HL-60 (cell line): ENCODE measurements at places on chromosomes 16 and 17.

GRCh38 chr17:42188749-42189650, 3.7 kb upstream of the HCRT start:
- DNase-seq, result peak; percentile 96

- no peak for DNase-seq
Observed at GRCh38 chr16:86549076-86549892, 5.8 kb downstream of the MTHFSD start.

DNA sequence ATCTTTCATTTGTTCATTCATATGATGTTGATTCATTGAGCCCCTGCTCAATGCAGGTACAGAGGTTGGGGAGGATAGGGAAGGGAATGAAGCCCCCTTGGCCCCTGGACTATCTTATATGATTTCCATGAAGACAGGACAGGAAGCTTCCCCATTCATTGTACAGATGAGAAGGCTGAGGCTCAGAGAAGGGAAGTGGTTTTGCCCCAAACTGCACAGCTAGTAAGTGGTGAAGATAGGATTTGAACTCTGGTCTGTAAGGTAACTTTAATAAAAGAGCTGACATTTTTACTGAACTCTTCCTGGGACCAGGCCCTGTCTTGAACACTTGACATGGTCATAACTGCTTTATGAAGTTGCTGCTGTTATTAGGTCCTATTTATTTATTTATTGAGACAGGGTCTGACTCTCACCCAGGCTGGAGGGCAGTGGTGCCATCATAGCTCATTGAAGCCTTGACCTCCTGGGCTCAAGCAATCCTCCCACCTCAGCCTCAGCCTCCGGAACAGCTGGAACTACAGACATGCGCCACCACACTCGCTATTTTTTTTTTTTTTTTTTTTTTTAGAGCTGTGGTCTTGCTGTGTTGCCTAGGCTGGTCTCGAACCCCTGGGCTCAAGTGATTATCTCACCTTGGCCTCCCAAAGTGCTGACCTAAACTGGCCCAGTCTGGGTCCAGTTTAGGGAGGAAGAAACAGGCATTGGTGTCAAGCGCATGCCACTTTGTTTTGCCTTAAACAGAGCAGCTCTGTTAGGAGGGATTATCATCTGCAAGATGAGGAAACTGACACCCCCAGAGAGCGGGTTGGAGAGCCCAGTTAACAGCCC, 5.0 kb downstream of the CTF1 start:
- no peak for DNase-seq

- DNase-seq, result no peak
Observed at GRCh38 chr16:10538583-10538982, 41.8 kb downstream of the EMP2 start.

- no peak for DNase-seq
Observed at GRCh38 chr17:21076242-21076641, 33.4 kb upstream of the USP22 start.

- no peak for DNase-seq
Observed at GRCh38 chr16:49013727-49014080, 267.9 kb downstream of the CBLN1 start.

DNA sequence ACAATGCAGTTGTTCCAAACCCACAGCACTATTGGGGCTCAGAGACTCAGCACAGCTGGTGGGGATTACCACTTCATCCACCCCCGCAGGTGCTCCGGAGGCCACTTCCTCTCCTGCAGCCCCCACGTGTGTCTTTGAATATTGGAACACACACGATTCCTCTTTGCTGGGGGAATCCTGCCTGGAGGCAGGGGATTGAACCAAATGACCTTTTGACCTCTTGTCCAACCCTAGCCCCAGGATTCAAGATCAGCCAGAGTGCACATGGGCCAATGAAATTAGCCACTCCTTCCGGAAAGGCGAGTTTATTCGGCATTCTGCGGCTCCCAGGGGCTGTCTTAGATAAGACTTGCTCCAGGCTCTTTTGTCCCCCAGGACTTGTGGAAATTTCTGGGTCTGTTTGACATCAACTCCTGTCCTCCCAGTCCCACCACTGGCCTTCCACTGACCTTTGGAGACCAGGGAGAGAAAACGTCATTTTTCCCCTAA, 350.2 kb downstream of the FOXL1 start:
- DNase-seq, result no peak

DNA sequence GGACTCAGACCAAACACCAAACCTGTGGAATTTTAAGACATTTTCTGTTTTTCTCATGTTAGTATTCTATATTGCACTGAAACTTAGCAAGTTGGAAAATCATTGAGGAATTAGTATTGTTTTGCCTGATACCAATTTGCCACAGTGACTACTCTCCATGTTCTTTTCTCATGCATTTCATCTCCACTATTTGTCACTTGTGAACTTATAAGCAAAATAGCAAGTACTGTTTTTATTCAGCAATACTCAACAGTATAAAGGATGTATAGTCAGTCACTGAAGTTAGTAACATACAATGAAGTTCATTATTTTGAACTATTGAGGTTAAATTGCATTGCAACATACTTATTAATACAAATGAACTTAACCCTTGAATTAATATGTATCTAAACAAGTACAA, 5.8 kb upstream of the VPS35L start:
- DNase-seq, result no peak

DNA sequence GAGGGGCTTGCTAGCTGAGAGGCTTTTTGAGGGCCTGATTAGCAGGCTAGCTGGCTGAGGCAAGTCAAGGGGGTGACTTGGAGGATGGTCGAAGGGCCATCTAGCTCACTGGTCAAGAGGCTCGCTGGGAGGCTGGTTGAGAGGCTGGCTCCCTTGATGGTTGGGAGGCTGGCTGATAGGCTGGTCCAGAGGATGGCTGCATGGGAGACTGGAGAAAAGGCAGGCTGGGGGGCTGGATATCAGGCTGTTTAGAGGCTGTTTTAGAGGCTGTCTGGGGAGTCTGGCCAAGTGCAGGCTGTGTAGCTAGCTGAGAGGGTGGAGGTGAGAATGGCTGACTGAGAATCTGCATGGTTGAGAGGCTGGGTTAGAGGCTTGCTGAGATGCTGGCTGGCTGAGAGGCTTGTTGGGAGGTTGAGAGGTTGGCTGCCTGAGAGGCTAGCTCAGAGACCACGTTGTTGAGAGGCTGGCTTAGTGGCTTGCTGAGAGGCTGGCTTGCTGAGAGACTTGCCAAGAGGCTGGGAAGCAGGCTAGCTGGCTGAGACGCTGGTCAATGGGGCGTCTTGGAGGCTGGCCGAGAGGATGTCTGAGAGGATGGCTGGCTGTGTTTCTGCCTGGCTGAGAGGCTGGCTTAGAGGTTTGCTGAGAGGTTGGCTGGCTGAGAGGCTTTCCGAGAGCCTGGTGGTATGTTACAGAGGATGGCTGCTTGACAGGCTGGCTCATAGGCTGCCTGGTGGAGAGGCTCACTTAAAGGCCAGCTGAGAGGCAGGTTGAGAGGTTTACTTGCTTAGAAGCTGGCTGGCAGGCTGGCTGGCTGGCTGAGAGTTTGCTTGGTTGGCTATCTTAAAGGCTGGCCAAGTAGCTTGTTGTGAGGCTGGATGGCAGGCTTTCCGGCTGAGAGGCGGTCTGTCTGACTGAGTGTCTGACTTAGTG, 36.6 kb upstream of the ACSM2B start:
- DNase-seq, result no peak

DNA sequence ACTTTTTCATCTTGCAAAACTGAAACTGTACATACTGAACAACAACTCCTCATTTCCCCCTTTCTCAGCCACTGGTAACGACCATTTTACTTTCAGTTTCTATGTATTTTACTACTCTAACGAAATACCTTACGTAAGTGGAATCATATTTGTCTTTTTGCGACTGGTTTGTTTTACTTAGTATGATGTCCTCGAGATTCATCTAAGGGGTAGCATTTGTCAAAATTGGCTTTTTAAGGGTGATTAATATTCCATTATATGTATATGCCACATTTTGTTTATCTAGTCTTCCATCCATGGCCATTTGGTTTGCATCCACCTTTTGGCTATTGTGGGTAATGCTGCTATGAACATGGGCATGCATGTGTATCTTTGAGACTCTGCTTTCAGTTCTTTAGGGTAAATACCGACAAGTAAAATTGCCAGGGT, 10.4 kb downstream of the KPNB1 start:
- no peak for DNase-seq

DNA sequence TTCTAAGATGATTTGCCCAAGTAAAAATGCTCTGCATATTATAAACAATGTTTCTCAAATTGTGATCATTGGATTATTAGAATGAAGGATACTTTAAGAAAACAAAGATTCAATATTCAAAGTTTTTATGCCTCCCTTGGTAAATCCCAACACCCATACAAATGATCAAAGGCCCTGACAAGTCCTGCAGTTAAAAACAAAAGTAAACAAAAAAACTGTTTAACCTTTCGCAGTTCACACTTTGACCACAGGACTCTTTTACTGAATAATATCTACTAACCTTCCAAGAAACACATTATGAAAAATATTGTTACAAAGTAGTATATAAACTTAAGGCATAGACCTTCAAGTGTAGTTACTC, 365.9 kb upstream of the ZFHX3 start:
- no peak for DNase-seq

GRCh38 chr17:39679521-39680192, 8.2 kb downstream of the PGAP3 start:
- DNase-seq, result no peak

DNA sequence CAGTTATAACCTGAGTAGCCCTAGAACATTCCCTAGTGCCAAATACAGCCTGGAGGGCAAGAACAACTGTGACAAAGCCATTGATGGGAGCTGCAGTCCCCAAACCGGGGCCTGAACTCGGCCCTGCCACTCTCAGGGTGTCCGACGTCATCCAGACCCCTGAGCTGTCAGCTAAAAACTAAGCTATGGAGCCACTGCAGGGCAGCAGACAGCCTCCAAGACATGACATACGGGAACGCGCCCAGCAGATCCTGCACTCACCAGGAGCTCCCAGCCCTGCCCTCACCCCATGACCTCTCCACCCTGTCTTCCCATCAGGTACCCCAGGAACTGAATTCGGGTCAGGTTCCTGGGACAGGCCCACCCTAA, 28.4 kb downstream of the KDM8 start:
- no peak for DNase-seq

DNA sequence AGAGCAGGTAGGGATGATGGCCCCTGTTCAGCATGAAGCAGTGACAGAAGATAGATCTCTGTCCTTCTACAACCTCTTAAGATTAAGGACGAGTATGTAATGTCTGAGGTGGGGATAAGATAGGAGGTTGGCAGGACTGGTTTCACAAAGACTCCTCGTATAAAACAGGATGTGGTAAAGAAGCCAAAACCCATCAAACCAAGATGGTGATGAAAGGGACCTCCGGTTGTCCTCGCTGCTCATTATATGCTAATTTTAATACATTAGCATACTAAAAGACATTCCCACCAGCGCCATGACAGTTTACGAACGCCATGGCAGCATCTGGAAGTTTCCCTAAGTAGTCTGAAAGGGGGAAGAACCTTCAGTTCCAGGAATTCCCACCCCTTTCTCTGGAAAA, 27.3 kb downstream of the MIS12 start:
- DNase-seq, result no peak

- no peak for DNase-seq
Observed at GRCh38 chr16:62089715-62090114, 53.5 kb upstream of the CDH8 start.

DNA sequence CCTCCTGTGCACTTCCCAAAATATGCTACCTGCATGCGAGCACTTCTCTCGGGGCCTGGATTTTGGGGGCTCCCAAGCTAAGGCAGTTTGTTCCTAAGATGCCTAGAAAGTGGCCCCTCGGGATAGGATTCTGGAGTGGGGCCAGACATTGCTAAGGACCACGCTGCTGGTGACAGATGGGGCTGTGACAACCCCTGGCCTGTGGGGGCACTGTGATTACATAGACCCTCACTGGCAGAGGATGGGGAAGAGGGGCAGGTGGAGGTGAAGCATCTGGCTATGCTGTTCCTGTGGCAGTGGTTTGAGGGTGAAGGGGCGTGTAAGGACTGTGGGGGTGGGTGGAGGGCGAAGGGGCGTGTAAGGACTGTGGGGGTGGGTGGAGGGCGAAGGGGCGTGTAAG, 128.4 kb downstream of the ENGASE start:
- DNase-seq, result no peak

GRCh38 chr17:7849751-7850504, 4.9 kb upstream of the TMEM88 start:
- no peak for DNase-seq

DNA sequence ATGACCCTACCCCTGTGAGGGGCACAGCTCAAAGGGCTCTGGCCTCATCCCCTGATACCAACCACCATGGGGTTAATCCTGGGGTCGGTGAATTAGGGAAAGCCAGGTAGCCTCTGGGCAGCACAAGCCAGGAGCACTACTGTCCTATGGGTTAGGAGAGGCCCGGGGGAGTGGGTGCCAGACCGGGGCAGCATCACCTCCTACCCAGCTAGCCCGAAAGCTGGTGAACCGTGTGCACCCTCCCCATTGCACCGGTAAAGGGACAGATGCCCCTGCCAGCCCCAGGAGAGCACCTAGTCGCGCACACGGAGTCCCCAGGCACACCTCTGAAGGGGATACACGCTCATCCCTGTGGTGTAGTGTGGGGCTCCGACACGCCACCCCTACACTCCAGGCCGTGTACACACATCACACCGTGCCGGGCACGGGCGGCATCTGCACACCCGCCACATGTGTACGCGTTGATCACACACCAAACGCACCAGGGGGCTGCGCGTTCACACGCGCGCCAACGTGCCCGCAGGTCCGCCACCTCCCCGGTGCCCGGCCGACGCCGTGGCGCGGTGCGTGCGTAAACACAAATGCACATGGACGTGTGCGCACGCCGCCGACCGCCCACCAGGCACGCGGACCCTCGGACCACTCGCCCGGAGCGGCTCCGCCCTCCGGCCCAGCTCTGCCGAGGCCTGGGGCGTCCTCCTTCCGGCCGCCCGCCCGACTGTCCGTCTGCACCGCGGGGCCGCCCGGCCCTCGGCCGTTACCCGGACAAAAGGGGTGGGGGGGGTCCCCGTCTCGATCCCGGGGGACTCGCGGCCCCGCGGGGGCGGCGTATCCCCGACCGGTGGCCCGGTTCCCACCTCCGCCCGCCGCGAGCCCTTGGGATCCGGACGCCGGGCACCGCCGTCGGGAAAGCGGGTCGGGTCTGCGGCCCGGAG, 785 bp downstream of the UBALD1 start:
- peak; percentile 39 for DNase-seq

DNA sequence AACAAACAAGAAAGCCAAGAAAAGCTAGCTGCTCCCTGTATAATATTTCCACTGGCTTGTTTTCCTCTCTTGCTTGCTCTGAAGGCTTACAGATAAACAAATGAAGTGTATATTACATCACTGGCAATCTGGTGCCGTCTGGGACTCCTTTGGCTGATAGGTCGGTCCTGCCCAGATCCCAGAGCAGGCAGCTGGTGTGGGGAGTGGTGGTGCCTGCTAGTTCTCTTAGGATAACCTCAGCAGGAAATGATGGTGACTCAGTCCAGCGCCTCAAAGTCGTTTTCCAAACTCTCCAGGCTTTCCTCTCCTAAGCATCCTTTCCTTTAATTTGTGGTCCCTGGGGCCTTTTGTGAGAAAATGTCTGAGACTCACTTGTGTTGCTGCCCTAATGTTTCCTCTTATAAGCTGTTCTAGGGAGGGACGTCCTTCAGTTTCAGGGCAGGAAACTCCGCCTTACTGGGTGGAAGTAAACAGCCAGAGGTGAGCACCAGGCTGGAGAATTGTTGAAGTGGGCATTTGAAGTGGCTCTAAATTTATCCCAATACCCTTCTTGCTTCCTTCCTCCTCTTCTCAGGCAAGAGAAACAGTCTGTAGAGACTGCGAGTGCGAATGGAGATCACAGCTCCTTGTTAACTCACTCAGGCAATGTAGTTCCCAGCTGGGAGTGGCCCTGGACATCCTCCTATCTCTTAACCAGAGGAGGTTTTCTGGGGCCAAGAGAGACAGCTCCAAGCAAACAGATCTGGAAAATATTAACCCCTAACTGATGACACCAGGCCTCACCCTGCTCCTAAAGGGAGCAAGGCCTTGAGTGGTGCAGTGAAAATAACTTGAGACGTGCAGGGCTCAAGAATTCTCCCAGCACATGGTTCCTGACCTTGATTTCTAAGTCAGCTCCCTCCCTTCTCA, 34.9 kb downstream of the CD300LF start:
- no peak for DNase-seq
